ENCODE measurements at places on chromosomes 13 and 19. TPM values are rescaled to one million over a fixed set of nuclear protein-coding genes. Genes with fewer than 3 reads are reported as not detected.
A peak's percentile ranks its signal among the peaks of the same experiment; 100 is the strongest.

GRCh38 chr13:20177049-20177831 lies 15.5 kb downstream of the GJB2 start:
- DNase-seq, result no peak

- no peak for DNase-seq
Measured at GRCh38 chr13:114118511-114119123, 13.8 kb downstream of the RASA3 start.

Gene FPR1
- total RNA-seq, result not detected

Gene ZNF506
- total RNA-seq, result 31.7 TPM

GRCh38 chr19:46579361-46579879 lies 21.7 kb upstream of the CALM3 start:
- DNase-seq, result no peak

Gene FAM216B
- not detected for total RNA-seq

DNA sequence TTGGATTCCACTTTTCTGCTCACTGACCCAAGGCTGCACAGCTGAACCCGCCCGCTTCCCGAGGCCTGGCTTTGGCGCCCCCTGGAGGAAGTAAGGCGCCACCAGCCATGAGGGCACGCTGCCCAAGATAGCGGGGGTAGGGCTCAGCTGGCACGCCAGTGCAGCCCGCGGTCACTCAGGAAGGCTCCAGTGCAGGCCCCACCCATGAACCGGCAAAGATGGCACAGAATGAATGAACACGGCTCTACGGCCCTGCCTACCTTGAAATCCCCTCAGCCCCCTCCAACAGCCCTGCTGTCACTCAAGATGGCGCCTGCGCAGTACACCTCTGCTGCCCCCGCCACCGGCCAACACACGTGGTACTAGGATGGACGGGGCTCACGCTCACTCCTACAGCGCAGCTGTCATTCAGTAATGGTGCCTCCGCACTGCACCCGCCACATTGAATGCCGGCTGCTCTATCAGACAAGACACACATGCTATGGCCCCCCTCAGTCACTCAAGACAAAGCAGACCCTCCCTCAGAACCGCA lies 3.0 kb downstream of the PEG3 start:
- DNase-seq, result no peak

DNA sequence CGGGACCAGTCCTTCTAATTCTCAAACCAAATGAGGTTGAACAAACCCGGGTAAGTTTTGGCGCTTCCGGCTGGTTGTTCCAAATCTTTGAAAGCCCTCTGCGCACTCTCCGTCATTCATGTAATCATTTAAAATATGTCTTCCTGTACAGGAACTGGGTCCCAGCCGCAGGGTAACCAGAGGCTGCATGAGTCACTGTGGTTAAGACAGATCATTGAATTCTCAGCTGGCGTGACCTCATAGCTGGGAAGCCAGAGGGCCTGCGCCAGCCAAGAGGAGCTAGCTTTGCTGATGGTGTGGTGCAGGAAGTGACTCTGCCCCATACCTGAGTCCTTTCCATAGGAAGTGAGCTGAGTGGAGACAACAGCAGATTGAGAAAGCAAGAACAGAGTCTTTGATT lies 135.2 kb downstream of the TSHZ3 start:
- peak; percentile 94 for DNase-seq
